ENCODE measurements at places on chromosomes 12 and 14.

DNA sequence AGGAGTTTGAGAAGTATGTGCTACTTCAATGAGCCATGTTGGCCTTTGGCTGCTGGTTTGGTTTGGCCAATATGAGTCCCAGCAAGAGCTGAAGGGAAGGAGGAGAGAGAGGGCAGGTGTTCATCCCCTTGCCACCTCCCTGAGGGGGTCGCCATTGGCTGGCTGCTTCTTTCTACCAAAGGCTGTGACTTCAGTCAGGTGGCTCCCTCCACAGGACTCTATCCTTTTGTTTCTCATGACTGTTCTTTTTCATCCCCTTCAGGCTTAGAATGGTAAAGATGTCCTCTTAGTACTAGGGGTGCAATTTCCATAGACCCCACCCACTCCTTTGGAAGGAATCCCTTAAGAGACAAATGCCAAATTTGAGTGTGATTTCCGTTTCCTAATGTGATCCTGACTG is 31.2 kb upstream of the OTOGL start:
- DNase-seq: no peak

DNA sequence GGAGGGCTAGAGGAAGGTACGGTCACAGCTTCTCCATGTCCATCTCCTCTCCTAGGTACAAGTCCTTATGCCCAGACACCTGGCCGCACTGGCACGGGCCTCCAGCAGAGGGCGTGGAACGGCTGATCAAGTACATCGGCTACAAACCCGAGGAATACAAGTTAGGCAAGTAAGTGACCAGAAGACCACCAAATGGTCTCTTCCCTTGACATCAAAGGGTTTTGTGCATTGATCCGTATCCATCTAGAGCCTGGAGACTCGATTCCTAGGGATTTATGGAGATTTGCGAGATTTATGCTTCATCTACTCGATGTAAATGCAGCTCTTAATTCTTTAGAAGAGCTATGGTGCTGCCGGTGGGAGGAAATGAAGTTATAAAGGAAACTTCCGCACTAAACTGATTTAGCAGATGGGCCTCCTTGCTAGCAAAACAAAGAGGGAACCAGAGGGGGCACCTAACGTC is 44.2 kb downstream of the KCTD10 start:
- DNase-seq: peak; percentile 74

DNA sequence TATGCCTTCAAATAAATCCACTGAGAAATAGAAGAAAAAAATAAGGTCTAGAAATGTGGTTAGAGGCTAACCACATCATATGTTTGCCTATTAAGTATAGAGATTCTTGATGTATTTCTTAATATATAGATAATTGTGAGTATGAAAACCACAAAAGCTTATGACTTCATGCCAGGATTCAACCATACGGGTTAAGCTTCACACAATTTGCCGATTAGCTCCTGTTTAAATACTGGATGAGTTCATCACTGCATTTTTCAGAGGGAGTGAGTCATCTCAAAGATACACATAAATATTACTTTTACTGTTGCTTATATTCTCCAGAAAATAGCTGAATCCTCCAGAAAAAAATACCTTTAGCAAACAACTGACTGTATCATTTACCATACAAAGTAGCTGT is 79.6 kb downstream of the RPL10L start:
- no peak for DNase-seq

DNA sequence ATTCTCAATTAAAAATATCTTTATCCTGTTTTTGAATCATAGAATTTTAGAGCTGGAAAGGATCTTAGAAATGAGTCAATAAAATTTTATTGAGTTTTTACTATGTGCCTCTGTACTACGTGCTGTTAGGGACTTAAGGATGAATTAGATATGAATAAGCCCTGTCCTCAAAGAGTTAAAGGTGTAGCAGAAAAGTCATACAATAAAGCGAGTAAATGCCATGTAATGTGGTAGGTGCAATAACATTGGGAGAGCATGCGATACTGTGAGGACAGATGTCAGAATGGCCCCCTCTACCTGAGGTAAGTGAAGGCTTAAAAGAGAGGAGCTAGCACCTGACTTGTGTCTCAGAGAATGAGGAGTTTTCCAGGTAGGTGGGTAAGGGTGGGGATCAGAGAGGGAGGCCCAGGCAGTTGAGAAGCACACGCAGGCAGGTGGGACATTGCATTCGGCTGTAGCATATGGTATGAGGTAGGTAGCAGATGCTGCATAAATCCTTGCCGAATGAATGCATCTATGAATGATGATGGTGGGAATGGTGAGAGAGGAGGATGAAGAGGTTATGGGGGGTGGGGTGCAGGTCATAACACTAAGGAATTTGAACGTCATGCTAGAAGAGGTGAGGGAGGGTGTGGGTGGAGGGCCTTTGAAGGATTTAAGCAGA is 35.4 kb upstream of the ATP23 start:
- DNase-seq: no peak

DNA sequence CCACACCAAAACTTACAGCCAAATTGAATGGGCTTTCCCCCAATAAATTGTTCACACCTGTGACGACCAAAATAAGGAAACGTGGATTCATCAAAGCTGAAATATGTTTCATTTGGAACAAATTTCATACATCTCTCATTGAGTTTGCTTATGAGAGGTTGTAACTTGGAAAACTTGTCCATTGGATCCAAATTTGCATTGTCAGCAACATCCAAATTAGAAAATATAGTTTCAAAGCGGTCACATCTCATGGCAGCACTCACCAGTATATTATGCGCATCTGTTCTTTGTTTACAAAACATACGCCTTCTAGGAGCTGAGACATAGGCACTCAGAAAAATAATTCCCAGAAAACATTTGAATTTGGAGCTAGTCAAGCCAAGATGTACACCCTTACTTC is 1028.2 kb upstream of the USP15 start:
- DNase-seq: no peak

- peak; percentile 42 for DNase-seq
These were observed 154.9 kb upstream of the ATP2B1 start for GRCh38 chr12:89863493-89863938.

GRCh38 chr12:63420206-63420644 is 248.1 kb downstream of the DPY19L2 start:
- peak; percentile 30 for DNase-seq

DNA sequence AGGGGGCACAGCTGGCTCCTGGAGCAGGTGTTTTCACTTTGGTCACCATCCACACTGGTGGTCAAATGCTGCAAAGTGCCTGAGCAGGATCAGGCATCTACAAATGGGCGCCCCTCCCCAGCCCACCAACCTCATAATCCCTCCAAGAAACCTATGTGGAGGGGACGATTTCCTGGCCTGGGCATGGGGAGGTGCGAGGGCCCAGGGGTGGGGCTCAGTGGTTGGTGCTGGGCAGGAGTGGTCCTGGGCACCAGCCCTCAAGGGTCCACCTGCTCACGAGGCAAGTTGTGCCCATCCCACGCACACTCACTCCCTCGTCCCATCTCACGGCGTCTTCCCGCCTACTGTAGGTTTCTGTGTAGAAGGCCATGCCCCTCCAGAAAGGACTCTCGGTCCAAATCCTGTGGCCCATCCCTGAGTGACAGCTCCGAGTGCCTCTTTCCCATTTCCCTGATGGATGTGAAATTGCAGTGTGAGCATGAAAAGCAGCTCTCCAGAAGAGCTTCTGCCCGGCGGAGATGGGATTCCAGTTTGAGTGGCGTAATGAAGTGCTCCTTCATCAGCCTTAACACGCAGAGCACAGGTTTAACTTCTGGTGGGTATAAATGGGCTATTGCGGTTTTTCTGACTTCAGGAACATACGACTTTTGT is 36.9 kb downstream of the SLC15A4 start:
- no peak for DNase-seq

DNA sequence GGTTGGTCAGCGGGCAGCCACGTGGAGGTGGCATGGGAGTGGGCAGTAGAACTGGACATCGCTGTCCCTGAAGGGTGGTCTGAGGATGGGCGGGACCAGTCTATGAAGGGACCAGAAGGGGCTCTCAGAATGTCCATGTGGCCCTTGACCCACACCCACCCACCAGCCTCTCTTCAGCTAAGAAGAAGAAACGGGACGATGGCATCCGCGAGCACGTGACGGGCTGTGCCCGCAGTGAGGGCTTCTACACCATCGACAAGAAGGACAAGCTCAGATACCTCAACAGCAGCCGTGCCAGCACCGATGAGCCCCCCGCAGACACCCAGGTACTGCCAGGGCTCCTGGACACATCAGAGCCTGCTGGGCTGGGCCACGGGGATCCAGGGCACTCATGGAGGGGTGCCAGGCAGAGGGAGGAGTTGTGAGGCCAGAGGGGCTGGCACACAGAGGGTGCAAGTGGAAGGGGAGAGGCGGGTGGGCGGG is 21.3 kb downstream of the SETD1B start:
- no peak for DNase-seq

- no peak for DNase-seq
These were observed 139.3 kb downstream of the SSPN start for GRCh38 chr12:26334621-26335124.

GRCh38 chr12:78898416-78898815 is 33.8 kb downstream of the SYT1 start:
- no peak for DNase-seq

- DNase-seq: no peak
These were observed 35.0 kb downstream of the ITPR2 start for GRCh38 chr12:26798023-26798422.

DNA sequence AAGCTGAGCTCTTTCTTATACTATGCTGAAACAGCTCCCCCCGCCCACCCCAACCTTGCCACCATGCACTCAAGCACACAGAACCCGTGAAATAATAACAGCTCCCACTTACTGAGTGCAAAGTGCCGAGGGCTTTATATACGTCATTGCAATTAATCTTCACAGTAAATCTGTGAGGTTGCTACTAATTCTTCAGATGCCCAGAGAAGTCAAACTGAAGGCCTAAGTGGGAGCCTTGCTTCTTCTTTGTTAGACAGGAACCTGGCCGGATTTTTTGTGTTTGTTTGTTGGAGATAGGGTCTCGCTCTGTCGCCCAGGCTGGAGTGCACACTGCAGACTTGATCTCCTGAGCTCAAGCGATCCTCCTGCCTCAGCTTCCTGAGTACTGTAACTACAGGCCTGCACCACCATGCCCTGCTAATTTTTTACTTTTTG is 34.0 kb downstream of the VCPKMT start:
- DNase-seq: no peak

DNA sequence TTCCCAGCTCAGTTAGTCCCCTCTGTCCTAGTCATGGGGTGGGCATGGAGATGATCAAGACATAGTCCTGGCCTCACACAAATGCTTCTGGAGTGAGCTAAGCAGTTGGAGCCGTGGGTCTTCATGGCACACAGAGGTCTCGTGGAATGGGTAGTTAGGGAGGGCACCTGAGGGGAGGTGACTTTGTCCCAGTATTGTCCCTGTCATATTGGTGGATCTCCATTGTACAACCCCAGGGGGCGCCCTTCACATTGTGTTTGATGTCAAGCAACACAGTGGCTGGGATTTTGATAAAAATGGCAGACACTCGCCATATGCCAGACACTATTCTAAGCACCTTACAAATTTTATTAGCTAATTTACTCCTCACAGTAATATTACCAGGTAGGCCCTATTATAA is 175.4 kb upstream of the LHX5 start:
- no peak for DNase-seq

DNA sequence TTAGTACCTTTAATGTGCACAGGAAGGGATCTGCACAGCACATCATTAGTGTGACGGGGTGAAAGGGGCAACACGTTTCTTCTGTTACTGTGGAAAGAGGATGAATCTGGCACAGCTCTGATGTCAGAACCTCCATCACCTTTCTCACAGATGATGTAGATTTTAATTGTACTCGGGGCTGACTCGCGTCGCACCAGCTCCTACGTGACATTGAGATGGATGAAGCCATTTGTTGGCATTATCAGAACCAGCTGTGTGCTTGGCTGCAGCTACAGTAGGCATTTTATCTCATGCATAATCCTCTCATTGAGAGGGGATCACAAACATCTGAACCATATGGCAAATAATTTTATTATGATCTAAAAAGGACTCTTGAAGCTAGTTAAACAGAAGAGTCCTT is 173.6 kb downstream of the PDZRN4 start:
- no peak for DNase-seq

DNA sequence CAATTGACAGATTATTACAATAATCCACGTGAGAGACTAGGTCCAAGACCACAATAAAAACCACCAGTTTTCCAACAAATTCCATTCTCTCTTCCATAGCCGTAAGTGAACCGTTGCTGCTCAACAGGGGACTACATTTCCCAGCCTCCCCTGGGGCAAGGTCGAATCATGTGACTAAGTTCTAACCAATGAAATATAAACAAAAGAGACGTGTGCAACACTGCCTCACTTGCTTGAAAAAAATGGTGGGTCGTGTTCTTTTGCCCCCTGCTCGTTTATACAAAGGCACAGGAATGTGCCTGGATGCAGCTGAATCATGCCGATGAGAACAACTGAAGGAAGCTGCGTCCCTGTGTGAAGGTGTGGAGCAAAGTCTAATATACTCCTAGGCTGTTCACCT is 51.1 kb downstream of the HSPB8 start:
- no peak for DNase-seq

- DNase-seq: no peak
These were observed 107.0 kb downstream of the HECTD4 start for GRCh38 chr12:112275207-112275606.

DNA sequence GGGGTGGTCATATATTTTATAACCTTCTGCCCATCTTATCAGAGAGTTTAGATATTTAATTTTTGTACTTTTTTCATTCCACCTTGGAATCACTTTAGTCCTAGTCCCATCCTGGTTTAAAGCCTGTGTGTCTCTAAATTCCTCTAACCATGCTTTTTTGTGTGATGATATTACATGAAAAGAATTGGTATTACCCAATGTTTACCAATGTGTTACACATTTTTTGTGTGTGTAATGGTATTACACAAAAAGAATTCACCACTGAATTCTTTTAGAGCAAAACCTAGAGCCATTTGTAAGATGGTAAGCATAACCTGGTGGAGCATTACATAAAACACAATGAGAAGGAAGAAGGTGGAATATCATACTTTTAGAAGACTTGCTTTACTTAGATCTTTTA is 77.5 kb downstream of the FAR2 start:
- no peak for DNase-seq

- DNase-seq: no peak
These were observed 38.9 kb downstream of the KCNC2 start for GRCh38 chr12:75170640-75171185.

DNA sequence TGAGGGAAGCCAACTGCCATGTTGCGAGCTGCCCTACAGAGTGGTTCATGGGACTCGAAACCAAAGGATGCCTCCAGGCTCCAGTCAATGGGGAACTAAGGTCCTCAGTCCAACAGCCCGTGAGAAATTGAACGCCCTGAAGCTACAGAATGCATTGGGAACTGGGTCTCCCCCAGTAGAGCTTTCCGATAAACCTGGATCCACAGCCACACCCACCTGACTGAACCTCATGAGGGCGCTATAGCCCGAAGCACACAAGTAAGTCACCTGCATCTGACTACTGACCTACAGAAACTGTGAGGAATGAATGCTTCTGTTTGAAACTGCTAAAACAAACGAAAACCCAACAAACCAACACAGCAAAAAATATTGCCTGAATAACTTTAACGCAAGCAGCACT is 1297.7 kb downstream of the AACS start:
- DNase-seq: no peak

GRCh38 chr14:103518422-103519042 is 4.1 kb downstream of the CKB start:
- DNase-seq: peak; percentile 62

- DNase-seq: no peak
These were observed 1.8 kb downstream of the PMCH start for GRCh38 chr12:102195826-102196225.

- DNase-seq: no peak
These were observed 5.1 kb upstream of the PAPLN start for GRCh38 chr14:73231981-73232851.

GRCh38 chr12:123743002-123743401 is 19.1 kb upstream of the DNAH10 start:
- no peak for DNase-seq
